ENCODE measurements at places on chromosomes 12 and 14. TPM values are rescaled to one million over a fixed set of nuclear protein-coding genes. Genes with fewer than 3 reads are reported as not detected.

DNA sequence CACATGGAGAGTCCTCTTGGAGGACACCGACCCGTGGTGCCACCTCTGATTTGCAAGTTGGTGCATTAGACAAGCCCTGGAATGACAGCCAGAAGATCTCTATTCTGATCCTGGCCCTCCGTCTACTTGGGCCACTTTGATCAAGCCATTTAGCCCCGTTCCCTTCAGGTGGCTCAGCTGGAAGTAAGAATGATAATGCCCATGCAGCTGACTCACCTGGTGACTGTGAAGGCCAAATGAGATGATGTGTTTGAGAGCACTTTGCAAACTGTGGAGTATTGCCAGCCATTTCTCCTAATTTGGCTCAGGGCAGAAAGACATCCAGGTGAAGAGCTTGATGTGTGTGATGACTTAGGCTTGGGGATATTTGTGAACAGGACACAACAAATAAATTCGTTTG lies 165.9 kb downstream of the ETV6 start:
- DNase-seq = peak; percentile 77

The OR11G2 gene
- not detected for total RNA-seq

The ZNF219 gene
- total RNA-seq = 50.5 TPM

DNA sequence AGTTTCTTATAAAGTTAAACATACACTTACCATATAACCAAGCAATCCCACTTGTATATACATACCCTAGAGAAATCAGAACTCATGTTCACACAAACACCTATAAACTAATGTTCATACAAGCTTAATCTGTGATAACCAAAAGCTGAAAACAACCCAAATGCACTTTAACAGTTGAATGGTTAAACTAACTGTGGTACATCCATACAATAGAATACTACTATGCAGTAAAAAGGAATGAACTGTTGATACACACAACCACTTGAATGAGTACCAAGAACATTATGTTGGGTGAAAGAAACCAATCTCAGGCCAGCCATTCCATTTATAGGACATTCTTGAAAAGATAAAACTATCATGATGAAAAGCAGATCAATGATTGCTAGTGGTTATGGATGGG lies 427.6 kb downstream of the DPF3 start:
- no peak for DNase-seq

The PRH2 gene
- not detected for total RNA-seq

DNA sequence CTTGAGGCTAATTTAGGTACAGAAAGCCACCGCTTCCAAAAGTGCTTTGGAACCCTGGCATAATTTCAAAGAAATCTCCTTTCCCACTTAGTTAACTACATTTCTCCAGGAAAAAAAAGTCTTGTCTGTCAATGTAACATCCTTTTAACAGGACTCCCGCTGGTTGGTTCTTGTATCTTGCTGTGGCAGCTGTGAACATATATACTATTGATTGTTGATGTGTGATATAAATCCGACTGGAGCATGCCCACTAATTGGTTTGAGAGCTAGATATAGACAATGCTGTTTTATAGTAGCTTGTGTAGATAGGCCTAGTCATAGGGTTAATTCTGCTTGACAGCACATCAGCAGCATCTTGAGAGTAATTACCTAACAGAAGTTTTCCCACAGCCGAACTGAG lies 89.6 kb downstream of the MSRB3 start:
- no peak for DNase-seq

DNA sequence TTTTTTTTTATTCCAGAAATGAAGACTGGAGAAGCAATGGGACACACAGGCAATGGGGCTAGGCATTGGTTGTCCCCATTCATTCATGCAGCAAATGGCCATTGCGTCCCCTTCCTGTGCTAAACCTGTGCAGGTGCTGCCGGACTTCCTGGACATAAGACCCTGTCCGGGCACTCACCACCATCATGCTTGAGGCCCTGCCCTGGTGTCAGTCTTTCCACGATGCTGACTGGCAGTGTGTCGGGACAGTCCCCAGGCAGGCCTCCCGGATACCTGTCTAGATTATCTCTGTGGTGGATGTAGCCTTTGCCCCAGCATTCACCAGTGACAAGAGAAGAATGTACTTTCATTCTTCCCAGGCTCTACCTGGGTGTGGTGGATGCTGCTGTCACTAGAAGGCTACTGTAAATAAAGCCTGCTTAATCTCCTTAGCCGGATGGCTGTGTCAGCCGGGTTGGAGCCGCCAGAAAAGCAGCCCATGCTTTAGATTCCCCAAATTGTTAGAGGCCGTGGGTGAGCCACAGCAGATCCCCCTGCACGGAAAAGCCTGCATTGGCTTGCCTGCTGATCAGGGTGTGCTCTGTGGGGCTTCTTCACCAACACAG lies 94.5 kb upstream of the PARP11 start:
- peak; percentile 83 for DNase-seq

- DNase-seq = no peak
These were observed 162.0 kb downstream of the PAX9 start for GRCh38 chr14:36823651-36824050.

- peak; percentile 80 for DNase-seq
These were observed 523 bp upstream of the SLC6A15 start for GRCh38 chr12:84913129-84913515.

The KITLG gene
- total RNA-seq = 14.3 TPM

The SNRPF gene
- 59.1 TPM for total RNA-seq

The SETD1B gene
- 30.0 TPM for total RNA-seq

- DNase-seq = no peak
These were observed 163.0 kb downstream of the NAV3 start for GRCh38 chr12:77993658-77994057.

The IFNG-AS1 gene
- not detected for total RNA-seq

The KIF21A gene
- total RNA-seq = 32.3 TPM

DNA sequence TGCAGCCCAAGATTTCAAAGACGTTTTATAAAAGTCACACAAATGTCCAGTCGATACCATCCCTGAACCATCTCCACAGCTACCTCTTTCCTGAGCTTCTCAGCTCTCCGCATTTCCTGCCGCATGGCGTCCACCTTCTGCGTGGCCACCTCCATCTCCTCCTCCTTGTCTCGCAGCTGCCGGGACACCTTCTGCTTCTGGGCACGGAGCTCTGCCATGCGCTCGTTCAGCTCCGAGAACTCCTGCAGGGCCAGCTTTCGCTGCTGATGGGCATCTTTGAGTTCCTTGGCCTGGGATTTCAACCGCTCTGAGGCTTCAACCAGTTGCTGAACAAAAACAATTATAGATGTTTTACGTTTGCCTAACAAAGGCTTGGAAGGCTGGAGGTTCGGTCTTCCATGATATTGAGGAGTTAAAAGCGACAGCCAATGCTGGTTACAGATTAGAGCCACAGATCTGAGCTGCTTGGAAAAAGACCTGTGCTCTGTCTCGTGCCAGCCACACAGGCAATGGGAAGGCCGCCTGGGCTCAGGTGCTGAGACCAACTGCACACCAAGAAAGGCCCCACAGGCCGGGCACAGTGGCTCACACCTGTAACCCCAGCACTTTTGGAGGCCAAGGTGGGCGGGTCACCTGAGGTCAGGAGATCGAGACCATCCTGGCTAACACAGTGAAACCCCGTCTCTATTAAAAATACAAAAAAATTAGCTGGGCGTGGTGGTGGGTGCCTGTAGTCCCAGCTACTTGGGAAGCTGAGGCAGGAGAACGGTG lies 49.6 kb downstream of the AMN start:
- DNase-seq = no peak

GRCh38 chr14:103408491-103409155 lies 23.4 kb downstream of the MARK3 start:
- peak; percentile 72 for DNase-seq

DNA sequence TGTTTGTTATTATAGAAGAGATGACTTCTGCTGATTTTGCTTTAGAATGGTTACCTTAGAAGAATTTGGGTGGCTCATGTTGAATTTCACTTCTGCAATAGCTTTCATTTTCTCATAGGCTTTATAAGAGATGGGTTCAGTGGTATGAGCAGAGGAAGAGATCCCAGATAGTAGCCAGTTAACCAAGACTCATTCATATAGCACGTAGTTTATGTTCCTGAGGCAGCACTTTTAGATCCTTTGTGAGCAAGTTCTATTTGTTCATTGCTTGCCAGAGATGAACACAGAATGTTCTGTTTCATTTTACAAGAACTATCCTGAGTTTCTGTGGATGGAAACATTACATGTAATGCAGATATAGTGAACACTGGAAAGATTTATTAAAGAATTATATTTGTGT lies 32.2 kb downstream of the RAB21 start:
- DNase-seq = no peak

The NPFF gene
- not detected for total RNA-seq

- no peak for DNase-seq
These were observed 28.7 kb downstream of the CCDC85C start for GRCh38 chr14:99575043-99576023.

The PLBD1 gene
- total RNA-seq = 37.5 TPM

GRCh38 chr14:102182190-102182589 lies 42.5 kb downstream of the WDR20 start:
- DNase-seq = no peak

- DNase-seq = peak; percentile 85
These were observed 29.3 kb downstream of the SLC7A8 start for GRCh38 chr14:23153851-23154796.

The ERP27 gene
- total RNA-seq = 0.22 TPM

DNA sequence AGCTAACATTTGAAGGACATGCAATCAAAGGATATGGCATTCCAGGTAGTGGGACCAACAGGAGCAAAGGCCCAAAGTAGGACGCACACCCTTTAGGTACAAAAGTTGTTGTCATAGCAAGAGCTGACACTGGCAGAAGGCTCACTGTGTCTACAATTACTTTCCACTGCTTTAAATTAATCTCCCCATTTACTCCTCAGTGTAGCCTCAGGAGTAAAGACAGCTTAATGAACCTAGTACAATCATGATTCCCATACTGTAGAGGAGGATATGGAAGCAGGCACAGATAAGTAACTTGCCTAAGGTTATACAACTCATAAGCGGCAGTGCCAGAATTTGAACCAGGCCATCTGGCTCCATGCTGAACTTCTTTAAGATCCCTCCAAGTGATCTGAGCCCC lies 212.9 kb upstream of the SFSWAP start:
- DNase-seq = no peak

The TBX3 gene
- total RNA-seq = 88.1 TPM
